ENCODE measurements at places on chromosomes 3 and 15.

DNA sequence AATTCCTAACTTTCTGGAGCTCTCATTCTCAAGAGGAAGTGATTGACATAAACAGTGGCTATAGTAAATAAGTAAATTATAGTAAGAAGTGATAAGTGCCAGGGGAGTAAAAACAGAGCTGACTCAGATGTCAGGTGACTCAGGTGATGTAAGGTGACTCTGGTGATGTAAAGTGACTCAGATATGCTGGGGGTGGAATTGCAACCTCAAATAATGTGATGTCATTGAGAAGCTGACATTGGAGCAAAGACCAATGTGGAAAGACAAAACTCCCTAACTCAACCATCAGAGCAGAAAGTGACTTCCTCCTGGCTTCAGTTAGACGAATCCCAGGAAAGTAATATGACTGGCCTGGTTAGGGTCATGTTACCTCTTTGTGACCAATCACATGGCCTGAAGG, 144.2 kb upstream of the SNTN start:
- no peak for DNase-seq

- DNase-seq = no peak
Observed at GRCh38 chr15:63474810-63475316, 29.5 kb upstream of the USP3 start.

- DNase-seq = no peak
Observed at GRCh38 chr3:64903006-64903405, 215.2 kb upstream of the ADAMTS9 start.

- DNase-seq = no peak
Observed at GRCh38 chr3:12974819-12975218, 98.4 kb downstream of the IQSEC1 start.

DNA sequence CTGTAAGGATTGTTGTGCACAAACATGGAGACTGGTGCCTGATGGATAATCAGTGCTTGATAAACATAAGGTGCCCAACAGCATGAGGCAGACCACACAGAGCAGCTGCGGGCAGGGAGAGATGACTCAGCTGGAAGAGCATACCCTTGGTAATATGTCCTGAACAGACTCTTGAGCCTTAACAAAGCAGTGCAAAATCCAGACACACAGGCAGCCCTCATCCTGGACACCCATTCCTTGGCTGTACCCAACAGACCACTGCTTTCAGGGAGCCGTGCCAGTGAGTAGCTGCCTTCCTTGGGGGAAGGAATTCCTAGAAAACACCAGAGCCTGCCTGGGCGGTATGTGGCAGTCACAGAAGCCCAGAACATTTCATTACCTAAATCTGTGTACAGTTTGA, 156.2 kb downstream of the CLSTN2 start:
- no peak for DNase-seq

DNA sequence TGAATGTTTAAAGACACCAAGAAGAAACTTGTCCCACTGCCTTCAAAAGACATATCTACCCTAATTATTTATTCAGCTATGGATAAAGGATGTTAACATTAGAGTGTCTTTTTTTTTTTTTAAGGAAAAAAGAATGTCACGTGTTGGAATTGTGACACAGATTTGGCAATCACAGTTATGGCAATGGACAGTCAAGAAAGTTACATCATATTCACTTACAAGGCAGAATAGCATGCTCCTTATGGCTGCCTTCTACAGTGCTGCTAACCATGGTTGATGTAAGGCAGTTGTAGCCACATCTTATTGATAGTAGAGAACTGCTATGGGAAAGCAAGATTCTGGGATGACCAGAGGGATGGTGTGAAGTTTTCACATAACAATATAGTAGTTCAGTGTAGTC, 128.8 kb upstream of the ZBTB20 start:
- no peak for DNase-seq

GRCh38 chr15:86700864-86701610, 621.4 kb downstream of the AGBL1 start:
- no peak for DNase-seq

DNA sequence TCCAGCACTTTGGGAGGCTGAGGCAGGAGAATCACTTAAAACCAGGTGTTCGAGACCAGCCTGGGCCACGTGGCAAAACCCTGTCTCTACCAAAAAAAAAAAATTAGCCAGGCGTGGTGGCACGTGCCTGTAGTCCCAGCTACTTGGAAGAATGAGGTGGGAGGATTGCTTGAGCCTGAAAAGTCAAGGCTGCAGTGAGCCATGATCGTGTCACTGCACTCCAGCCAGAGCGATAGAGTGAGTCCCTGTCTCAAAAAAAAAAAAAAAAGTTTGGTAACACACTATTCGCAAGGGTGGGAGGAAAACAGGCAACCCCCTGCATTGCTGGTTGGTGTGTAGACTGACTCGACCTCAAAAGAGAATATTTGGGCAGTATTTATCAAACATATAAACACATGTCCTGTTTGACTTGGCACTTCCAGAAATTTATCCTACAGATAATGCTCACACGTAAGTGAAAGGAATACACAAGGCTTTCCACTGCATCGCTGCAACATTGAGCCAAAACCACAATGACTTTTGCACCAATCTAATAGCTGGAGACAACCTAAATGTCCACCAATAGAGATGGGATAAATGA, 3.1 kb upstream of the ANPEP start:
- no peak for DNase-seq

GRCh38 chr3:131907796-131908195, 127.0 kb downstream of the CPNE4 start:
- DNase-seq = no peak

- no peak for DNase-seq
Observed at GRCh38 chr15:31275331-31276262, 51.0 kb upstream of the KLF13 start.

DNA sequence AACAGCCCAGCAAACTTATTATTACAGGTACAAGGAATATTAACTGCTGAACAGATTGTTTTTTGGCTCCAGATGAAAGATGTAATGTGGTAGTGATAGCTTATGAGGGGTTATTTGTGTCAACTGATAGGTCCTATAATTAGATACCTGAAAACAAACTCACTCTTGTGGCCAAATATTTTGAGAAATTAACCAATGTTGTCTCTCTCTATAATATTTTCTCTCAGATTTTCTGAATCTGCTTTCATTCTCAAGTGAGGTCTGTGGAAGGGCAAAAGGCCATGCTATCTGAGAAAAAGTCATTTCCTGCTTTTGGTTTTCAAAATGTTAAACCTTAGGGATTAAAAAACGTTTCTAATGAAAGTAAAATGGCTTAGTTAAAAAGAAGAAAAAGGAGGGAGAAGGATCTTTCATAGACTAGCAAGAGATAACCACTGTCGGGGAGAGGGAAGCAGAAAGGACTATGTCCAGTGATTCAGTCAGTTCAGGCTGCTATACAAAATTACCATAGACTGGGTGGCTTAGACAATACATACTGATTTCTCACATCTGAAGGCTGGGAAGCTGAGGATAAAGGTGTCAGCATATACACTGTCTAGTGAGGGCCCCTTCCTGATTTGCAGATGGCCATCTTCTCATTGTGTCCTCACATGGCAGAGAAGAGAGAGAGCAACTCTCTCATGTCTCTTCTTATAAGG, 277.5 kb upstream of the P2RY1 start:
- DNase-seq = no peak

DNA sequence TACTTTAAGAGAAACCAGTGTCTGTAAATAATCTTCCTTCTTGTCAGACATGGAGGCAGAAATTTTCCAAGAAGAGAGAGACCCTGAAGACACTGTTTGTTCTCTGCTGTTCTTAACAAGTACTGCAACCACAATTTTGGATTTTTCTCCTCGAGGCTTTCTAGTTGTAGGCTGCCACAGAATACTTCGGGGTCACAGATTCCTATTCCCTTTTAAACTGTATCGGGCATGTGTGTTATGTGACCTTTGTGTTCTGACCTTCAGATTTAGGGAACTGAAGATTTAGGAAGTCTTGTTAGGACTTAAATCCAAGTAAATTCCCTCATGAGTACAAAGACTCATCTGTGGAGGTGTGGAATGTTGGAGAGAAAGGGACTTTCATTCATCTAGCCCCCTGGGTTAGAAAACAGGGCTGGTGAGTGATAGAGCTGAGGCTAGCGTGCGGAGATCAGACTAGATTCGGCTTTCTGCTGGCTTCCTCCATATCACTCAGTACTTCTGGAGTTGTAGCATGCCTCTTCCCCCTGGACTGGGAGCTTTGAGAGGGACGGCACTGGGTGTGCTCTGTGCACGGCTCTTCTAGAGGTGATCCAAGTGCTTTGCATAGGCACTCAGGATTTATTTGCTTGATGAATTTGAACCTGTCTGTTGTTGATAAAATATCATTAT, 237.0 kb downstream of the LPP start:
- no peak for DNase-seq

DNA sequence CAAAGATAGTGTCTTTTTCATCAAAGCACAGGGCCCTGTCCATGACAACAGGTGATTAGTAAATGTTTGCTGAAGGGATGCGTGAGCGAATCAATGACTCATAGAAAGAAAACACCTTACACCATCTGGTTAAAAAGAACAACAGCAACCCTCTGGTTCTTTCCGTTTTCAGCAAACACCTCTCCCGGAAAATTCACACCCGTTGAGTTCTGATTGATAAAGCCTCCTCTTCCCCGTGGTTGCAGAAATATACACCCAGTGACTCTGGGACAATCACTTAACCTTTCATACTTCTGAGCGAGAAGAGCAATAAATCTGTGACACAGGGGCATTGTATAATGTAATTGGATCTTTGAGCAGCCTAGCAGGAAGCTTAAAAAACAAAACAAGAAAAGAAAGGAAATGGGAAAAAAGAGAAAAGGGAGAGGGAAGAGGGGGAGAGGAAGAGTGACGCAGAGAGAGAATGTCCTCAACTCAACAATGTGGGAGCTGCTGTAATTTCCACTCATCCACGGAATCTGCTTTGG, 37.6 kb downstream of the ADAMTS9 start:
- no peak for DNase-seq

DNA sequence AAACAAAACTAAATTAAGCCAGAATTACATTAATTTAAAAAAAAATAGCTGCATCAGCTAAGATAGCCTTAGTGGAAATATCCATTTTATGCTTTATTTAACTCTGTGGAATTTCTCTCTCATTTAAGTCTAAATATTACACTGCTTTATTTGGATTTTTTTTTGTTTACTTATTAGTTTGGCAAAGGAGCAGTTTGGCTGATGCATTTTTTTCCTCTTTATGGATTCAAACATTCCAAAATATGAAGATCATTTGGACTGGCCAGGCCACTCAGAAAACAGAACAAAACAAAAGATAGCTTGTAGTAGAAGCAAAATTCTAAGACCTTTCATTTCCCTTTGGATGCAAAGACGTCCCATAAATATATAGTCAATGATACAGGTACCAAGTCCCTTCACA, 707.3 kb upstream of the UBE2E2 start:
- no peak for DNase-seq

DNA sequence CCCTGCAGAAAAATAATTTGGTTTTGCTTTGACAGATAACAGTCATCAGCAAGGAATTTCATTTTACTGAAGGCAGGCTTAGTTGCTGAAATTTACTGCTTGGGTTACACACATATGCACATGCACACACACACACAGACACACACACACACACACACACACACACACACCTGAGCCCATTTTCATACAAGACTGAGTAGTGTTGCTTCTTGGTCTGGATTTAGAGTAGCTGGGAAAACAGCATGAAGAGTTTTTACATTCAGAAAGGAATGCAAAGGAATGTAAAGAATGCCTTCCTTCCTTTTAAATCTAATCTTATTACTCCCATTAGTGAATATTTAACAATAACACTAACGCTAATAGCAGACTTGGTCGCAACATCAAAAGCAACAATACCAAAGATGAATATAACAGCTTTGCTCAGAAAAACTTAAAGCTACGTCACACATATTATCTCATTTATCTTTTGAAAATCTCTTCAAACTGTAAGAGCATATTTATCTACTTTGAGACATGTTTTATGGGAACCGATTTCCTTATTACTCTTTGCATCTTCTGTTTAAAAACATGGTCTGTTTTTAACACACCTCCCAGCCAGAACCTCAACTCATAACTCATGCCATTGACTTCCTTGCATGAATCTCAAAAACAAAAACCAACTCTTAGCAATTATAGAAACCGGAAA, 32.5 kb downstream of the RFTN1 start:
- no peak for DNase-seq

DNA sequence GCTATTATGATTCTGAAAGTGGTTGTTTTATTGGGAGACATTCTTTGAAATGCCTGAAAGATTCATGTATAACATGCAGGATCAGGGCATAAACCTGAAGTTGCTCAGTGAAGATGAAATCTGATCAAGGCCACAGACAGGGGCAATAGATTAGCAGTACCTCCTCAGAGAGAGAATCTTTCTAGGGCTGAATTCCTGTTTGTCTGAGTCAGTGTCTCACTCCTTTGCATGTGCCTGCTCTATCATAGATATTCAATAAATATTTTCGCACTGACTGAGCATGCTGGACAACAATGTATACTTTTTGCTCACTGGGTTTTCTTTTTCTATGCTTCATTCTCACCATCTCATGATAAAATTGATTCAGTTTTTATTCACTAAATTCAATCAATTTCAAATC, 49.8 kb upstream of the PFN2 start:
- DNase-seq = no peak

GRCh38 chr3:107643038-107643883, 120.5 kb downstream of the BBX start:
- DNase-seq = no peak

DNA sequence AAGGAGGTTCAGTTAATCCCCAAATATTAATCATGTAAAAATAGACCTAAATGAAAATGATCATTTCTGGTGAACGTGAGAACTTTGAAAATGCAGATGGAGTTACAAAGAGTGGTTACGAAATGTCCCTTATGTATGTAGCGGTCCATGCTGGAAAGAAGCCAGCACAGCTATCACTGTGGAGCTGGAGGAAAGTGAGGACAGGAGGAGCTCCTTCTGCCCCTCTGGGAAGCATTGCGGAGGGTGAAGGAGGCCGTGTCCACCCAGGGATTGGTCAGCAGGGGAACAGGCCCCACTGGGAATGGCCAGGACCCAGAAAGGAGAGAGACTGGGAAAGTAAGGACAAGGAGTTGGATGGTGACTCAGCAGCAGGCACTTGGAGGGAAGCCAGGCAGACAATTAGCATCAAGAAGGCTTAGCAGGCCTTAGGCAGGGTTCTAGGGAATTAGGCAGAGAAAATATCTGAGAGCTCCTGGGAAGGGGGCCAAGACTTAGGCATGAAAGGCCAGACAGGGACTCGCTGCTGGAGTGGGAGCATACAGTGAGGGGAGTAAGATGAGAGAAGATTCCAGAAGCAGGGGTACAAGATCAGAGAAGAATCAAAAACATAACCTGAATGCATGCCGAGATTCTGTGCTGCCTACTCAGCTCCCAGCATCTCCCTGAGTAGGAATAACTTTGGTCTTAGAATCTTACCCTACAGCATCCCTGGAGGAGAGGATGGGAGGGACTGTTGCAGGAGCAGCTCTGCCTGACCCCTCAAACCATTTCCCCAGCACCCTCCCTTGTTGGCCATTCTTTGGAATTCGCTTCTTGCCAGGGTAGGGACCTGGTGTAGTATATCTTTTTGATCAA, 171.0 kb upstream of the UMPS start:
- no peak for DNase-seq
